ENCODE measurements at places on chromosomes 12 and 14.

- peak; percentile 66 for DNase-seq
Measured at GRCh38 chr12:26126340-26127284, 1.8 kb upstream of the BHLHE41 start.

- no peak for DNase-seq
Measured at GRCh38 chr12:121980191-121980891, 41.3 kb upstream of the BCL7A start.

GRCh38 chr14:100862793-100863192, 36.9 kb downstream of the MEG3 start:
- no peak for DNase-seq

- DNase-seq, result no peak
Measured at GRCh38 chr12:6644257-6644596, 3.0 kb downstream of the ACRBP start.

DNA sequence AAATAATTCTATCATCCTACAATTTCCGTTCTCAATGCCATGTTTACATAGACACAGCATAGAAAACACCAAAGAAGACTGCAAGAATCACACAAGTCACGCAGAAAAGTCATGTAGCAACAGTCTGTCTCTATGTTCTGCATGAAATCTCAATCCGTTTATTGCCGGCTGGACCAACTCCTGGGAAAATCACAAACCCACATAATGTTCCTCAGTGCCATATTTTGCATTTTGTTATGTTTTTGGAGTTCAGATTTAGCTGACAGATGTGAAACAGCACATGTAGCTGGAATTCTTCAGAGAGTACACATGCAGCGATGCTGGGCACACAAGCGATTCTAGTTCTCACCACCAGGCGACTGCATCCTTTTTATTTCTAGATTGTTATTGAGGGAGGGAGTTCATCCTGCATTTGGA, 193.1 kb downstream of the APAF1 start:
- DNase-seq, result no peak

DNA sequence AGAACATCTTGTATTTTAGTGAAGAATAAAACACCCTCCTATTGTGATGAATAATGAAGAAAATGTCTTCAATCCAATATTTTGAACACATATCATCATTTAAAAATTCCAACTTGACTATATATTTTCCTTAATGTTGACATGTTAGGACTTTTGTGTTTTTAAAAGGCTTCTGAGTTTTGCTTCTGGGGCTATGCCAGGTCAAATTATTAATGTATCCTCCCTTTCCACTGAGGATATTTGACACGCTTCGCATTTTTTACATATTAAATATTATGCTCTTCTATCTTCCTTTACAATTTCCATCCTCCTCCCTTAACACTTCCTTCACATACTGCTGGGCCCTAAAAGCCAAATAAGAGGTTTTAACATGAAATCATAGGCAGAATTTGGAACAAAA, 20.6 kb downstream of the RERG start:
- DNase-seq, result no peak

DNA sequence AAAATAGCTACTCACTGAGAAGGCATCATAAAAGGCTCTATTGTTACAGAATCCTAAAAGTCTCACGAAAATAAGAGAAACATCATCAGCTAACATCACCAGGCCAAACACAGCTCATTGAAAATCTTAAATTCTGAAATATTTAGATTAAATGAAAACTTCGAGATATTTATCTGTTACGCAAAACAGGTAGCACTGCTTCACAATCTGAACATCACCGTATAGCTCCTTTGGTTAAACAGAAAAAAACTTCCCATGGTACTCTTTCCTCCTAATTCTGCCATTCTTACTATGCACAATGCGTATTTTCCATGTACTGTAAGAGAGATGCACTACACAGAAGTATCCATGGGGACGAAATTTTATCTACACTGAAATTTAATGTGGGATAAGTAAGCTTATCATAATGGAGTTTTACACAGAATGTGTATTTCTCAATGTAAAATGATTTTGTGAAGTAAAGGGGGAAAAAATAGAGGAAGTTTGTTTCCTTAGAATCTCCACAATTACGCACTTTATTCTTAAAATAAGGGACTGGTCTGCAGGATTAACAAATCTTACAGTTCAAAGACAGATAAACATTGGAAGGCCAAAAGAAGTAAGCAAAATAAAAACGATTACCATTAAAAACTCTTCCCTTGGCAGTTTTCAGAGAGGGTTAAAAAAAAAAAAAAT, 1.9 kb downstream of the SGPP1 start:
- DNase-seq, result no peak

GRCh38 chr14:94706133-94706532, 63.8 kb downstream of the GSC start:
- no peak for DNase-seq

DNA sequence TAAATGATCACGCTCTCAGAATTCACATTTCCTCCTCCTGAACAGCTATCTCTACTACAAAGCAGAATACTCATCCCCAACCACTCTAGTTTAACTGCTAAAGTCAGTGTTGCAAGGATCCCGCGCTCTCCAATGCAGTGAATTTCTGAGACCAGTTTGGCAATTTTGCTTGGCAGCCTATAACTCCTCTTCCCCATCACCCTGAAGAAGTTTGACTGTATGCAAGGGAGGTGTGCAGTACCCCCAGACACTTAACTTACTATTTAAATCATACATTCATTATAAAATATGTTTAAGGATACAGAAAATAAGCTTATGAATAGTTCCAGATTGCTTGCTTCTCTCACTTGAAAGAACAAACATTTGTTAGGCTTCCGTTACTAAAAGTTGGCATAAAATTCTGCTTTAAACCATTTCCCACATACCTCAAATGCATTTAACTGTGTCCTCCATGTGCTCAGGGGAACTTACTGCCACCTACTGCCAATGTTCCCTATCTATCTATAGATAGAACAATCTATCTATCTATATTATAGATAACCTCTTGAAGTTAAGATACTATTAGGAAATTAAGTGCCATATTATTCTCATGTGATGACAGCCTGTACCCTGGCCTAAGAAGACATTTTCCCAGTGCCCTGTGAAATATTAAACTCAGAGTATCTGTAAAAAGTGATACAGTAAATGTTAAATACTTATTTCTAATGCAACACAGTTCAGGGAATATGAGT, 2.4 kb downstream of the LGR5 start:
- DNase-seq, result no peak

DNA sequence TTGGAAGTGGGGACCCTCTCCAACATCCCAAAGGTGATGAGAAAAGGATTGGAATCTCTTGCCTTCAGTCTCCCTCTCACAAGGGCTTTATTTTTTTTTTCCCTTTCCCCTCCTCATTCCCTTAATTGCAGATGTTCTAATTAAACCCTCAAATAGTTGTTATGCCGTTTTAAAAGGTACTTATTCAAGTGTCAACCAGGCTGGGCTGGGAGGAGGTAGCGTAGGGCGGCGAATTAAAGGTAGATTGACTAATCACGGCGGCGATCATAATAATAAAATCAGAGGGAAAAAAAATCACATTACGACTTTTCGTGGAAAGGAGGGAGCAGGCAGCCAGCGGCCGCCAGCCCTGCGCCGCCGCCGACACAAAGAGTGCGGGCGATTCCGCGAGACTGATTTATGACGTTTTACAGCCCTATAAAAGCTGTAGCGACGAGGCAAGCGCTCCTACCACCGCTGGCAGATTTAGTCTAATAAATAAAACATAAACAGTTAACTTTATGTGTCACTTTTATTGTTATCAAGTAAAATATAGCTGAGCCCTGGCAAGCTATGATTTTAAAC, 1.7 kb upstream of the HOXC4 start:
- no peak for DNase-seq

DNA sequence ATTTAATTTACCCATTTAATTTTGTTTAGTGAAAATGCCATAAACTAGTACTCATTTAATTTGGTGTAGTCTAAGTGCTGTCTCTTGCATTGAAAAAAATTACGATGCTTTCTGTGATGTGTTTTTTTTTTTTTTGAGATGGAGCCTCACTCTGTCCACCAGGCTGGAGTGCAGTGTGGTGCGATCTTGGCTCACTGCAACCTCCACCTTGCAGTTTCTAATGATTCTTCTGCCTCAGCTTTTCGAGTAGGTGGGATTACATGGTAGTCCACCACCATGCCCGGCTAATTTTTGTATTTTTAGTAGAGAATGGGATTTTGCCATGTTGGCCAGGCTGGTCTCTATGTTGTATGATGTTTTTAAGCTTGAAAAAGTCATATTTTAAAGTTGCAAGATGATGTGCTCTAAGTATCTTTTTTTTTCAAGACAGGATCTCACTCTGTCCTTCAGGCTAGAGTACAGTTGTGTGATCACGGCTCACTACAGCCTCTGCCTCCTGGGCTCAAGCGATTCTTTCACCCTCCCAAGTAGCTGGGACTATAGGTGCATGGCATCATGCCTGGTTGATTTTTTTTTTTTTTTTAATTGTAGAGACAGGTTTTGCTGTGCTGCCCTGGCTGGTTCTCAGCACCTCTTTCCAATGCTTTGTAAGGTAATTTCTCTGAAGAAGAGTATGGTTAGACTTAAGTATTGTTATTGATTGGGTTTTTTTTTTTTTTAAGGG, 8.6 kb downstream of the LRRC10 start:
- DNase-seq, result no peak

GRCh38 chr12:25491396-25492325, 61.4 kb downstream of the LMNTD1 start:
- no peak for DNase-seq

- DNase-seq, result no peak
Measured at GRCh38 chr12:29971446-29971845, 187.7 kb upstream of the TMTC1 start.

DNA sequence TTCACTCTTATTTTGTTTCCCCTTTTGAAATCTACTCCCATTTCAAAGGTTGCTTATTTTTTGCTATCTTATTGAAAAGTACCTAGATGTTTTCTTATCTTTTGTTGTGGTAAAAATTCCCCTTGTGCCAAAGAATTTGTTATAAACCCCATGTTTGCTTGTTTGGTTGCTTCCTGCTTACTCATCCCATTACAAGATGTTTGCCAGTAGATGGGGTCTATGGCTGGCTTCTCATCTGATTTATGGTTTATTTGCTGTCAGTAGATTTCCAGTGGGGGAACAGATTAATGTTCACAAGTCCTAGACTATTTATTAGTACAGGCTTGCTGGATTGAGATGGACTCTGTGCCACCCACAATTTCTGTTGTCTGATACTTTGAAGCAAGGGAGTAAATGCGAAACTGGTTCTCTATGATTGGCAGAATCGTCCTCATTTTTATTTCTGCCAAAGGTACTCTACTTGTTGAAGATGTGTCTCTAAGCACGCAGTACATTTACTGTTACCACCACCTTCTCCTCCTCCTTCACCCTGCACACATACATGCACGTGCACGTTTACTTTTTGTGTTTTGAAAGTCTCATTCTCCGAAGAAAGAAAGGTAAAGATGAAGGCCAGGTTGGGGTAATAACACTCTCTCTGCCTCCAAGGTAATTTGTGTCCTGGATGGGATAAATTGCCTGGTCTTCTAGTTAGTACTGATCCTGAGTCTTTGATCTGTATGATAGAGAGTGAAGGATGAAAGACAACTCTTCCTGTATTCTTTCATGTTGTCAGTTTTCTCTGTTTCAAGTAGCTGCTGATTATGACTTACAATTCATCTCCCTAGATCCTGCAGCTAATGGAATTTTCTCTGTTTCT, 117.2 kb upstream of the ATP2B1 start:
- no peak for DNase-seq

DNA sequence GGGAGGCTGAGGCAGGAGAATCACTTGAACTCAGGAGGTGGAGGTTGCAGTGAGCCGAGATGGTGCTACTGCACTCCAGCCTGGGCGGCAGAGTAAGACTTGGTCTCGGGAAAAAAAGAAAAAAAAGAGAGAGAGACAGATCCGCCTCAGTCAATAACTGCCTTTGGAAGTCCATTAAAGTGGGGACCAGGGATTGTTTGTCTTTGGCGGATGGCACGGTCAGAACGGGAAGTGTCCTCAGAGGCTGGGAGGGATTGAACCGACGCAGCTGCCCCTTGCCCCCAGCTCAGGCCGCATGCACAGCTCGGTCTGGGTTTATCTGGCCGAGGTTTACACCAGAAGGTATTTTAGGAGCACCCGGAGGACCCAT, 54.4 kb downstream of the TESC start:
- DNase-seq, result no peak

DNA sequence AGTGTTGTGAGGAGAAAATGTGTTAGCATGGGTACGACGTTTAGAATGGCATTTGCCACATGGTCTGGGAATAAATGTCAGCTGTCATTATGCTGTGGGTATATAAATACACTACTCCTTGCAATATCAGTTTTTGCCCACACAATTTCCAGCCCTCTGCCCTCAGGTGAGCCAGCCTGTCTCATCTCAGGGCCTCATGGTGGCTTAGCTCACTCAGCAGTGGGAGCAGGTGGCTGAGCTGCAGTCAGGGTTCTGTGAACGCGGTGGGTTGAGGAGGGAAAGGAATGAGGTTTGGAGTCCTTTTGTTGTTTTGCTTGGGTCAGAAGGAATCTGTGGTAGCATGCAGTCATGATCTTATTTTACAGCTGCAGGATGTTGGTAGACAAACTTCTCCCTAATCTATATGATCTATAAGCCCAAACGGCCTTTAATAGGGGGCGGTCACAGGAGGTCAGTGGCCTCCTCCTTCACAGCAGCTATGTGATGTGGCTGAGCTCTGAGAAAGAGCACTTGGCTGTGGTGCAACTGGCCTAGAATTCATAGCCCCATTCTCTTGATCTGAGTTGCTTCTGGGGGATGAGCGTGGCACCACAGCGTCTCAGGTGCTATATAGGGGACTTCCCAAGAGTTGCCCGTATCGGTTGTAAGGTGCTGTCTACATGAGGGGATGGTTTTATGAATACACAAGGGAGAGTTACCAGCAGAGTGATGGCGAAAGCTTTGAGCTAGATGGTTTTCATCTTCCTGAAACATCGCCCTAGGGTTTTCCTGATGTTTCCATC, 27.8 kb upstream of the KCNA5 start:
- no peak for DNase-seq

DNA sequence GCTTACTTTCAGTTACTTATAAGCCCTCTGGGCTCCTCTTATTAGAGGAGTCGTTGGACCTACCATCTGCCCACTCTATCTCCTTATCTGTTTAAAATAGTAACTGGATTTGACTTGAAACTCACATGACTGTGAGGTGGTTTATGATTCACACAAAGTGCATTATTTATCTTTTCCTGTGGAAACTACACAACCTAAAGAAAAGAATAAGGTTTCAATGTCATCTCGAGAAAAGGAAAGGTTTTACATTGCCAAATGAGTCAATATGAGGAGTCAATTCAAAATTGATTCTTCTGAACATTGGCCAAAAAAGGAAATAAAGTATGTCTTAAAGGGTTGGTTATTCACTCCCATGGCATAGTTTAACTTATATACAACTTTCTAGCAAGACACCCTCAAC, 225.0 kb upstream of the G2E3 start:
- DNase-seq, result no peak
